ENCODE measurements at places on chromosomes 11 and 22. TPM values are rescaled to one million over a fixed set of nuclear protein-coding genes. Genes with fewer than 3 reads are reported as not detected.

Gene TMA7B
- total RNA-seq: 9.1 TPM

Gene FLRT1
- not detected for total RNA-seq

Gene SDF2L1
- total RNA-seq: 39.7 TPM

Gene VPS51
- total RNA-seq: 138 TPM

Gene OR2AT4
- total RNA-seq: not detected

Gene GNAZ
- total RNA-seq: 0.22 TPM

Gene FANCF
- total RNA-seq: 18.7 TPM

DNA sequence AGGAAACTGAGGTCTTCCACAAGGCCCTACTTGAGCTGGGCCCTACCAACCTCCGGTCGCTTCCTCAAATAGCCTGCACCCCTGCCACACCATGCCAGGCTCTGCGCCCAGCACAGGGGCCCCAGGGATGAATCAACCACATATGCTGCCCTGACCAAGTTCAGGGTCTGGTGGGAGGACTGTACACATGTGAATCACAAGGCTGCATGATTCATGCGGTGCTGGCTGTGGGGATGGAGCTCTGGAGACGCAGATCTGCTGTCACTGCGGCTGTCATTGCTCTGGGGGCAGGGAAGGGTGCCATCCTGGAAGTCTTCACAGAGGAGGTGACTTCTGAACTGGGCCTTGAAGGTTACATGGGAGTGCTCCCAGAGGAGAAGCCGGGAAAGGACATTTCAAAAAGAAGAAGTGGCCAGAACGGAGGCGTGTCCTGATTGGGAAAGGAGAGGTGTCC lies 21.5 kb downstream of the CYTH4 start:
- DNase-seq: peak; percentile 71
- peak overlapping the region; percentile 73 for H3K4me3 ChIP-seq
- no peaks in the 10 kb centered on the region for H3K27me3 ChIP-seq
- peaks cover 57% of the 10 kb centered on the region for H3K36me3 ChIP-seq

DNA sequence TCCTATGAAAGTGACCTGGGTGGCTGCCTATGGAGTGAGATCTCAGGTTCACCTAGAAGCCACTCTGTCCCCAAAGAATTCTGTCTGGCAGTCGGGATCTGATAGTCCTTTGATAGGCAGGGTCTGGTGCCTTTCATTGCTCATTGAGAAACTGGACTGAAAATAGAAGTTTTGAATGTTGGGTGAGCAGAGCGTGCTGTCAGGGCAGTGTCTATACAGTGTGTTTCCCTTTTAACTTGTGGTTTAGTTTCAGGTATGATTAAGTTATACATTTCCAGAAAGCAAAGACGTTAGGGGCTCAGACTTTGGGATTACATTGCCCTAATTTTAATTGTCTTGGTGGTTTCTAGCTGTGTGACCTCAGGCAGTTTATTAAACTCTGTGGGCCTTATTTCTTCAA lies 111.3 kb upstream of the PAX6 start:
- H3K4me1 ChIP-seq: no peaks in the 10 kb centered on the region
- H3K27me3 ChIP-seq: peaks cover 9% of the 10 kb centered on the region
- no peak overlapping the region for H3K4me3 ChIP-seq
- H3K36me3 ChIP-seq: no peaks in the 10 kb centered on the region
- H3K27ac ChIP-seq: no peak overlapping the region
- no peak for DNase-seq

DNA sequence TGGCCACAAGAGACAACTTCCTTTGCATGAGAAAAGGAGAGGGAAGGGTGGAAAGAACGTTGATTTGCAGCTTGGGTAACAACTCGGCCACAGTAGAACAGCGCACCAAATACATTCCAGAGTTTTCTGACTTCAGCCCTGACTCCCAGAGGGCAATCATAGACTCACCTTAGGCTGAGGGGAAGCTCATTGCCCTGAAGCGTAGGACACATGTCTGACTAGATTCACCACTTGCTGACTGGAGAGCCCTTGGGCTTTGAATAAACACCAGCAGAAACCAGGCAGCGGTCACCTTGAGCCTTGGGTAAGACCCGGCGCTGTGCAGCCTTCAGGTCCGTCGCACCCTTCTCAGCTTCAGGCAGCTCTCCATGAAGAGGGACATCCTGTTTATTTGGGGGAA lies 151.8 kb upstream of the GRIA4 start:
- no peak for DNase-seq
- H3K27ac ChIP-seq: no peak overlapping the region
- no peaks in the 10 kb centered on the region for H3K4me1 ChIP-seq
- H3K4me3 ChIP-seq: no peak overlapping the region
- peaks cover 4% of the 10 kb centered on the region for H3K27me3 ChIP-seq
- H3K36me3 ChIP-seq: no peaks in the 10 kb centered on the region

DNA sequence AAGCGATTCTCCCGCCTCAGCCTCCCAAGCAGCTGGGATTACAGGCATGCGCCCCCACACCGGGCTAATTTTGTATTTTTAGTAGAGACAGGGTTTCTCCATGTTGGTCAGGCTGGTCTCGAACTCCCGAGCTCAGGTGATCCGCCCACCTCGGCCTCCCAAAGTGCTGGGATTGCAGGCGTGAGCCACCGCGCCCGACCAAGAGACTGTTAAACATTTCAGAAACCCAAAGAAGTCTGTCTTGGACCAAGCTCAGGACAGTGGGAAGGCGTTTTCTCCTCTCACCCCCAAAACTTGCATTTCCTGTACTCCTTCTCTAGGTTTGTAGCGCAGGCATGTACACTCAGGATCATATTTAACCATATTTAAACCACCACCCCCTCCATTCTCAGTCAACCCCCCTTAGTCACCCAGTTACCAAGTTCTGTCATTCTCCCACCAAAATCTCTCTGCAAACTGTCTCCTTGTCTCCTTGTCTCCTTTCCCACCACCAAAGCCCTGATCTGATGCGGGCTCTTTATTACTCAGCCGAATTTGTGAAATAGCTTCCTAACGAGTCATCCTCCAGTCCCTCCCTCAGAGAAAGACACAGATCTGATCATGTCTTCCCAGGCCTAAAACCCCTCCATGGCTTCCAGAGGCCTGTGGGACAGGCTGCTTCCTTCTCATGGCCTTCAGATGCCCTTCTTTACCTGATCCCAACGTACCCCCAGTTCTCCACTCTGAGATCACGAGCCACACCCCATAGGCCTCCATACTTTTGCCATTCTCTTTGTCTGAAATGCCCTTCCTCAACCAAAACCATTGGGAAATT lies 29.0 kb upstream of the CREB3L1 start:
- H3K4me3 ChIP-seq: no peak overlapping the region
- no peak for DNase-seq
- H3K36me3 ChIP-seq: no peaks in the 10 kb centered on the region
- peaks cover 4% of the 10 kb centered on the region for H3K27me3 ChIP-seq

- no peaks in the 10 kb centered on the region for H3K36me3 ChIP-seq
- no peak overlapping the region for H3K27ac ChIP-seq
- H3K4me3 ChIP-seq: no peak overlapping the region
- no peaks in the 10 kb centered on the region for H3K4me1 ChIP-seq
Measured at GRCh38 chr11:129324533-129325175, 51.0 kb upstream of the BARX2 start.

GRCh38 chr11:108916935-108917334 lies 252.1 kb downstream of the DDX10 start:
- DNase-seq: no peak
- H3K36me3 ChIP-seq: peaks cover 20% of the 10 kb centered on the region
- H3K4me1 ChIP-seq: no peaks in the 10 kb centered on the region
- H3K27me3 ChIP-seq: no peaks in the 10 kb centered on the region
- no peak overlapping the region for H3K4me3 ChIP-seq

DNA sequence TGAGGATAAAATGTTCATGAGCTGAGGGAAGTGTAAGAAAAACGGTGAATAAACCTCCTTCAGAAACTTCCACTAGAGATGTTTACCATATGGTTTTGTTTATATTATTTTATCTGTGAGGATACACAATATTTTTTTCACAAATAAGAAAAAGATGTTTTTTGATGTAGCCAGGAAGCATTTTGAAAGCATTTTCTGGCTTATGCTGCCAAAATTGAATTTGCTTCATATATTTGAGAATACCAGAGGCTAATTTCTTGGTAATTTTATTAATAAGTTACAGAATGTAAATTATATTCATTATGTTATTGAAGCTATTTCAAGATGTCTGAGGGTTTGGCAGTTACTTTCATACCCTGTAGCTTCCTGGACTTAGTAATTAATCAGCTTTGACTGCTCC lies 686.6 kb downstream of the LUZP2 start:
- H3K4me1 ChIP-seq: no peaks in the 10 kb centered on the region
- no peak overlapping the region for H3K4me3 ChIP-seq
- DNase-seq: no peak
- no peak overlapping the region for H3K27ac ChIP-seq
- H3K36me3 ChIP-seq: no peaks in the 10 kb centered on the region

- peaks cover 65% of the 10 kb centered on the region for H3K36me3 ChIP-seq
- H3K4me1 ChIP-seq: peaks cover 7% of the 10 kb centered on the region
- no peaks in the 10 kb centered on the region for H3K27me3 ChIP-seq
- no peak overlapping the region for H3K27ac ChIP-seq
- DNase-seq: no peak
- no peak overlapping the region for H3K4me3 ChIP-seq
Measured at GRCh38 chr11:86274503-86274902, 27.5 kb upstream of the HIKESHI start.

GRCh38 chr11:94521684-94522083 lies 9.4 kb downstream of the C11orf97 start:
- H3K36me3 ChIP-seq: no peaks in the 10 kb centered on the region
- no peak overlapping the region for H3K27ac ChIP-seq
- DNase-seq: no peak
- no peaks in the 10 kb centered on the region for H3K4me1 ChIP-seq
- H3K4me3 ChIP-seq: no peak overlapping the region

DNA sequence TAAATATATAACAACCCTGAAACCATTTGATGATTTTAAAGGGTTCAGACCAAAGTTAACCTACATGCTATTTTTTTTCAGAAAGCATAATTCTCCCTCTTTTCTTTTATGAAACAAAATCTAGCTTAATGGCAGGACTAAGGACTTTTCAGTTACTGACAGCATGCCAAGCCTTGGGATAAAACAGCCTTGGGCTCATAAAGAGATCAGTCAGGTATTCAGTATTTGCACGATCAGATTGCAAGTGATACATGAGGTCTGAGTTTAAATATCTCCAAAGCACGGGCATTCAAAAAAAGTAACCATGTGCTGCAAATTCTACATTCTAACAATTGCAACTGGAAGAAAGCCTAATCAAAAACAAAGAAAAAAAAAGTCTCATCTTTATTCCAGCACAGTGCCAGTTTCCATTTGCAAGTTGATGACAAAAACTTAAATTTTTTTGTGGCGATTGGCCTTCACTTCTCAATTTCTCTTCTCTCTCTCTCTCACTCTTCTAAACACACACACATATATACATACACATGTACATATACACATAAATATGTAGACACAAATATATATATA lies 60.1 kb downstream of the CTSC start:
- H3K4me3 ChIP-seq: no peak overlapping the region
- H3K36me3 ChIP-seq: peaks cover 20% of the 10 kb centered on the region
- no peaks in the 10 kb centered on the region for H3K4me1 ChIP-seq
- no peak for DNase-seq
- no peak overlapping the region for H3K27ac ChIP-seq
- no peaks in the 10 kb centered on the region for H3K27me3 ChIP-seq

All from activated naive CD8-positive, alpha-beta T cell treated with anti-CD3 and anti-CD28 coated beads, Interleukin-2, amount 10 ng/mL, durations not matched to agents 7 days and 5 days (primary cell).